ENCODE measurements at places on chromosomes 3 and 15.

- no peak for DNase-seq
These were observed 42.3 kb downstream of the IL20RB start for GRCh38 chr3:137000039-137000438.

- DNase-seq: no peak
These were observed 102.9 kb upstream of the BFSP2 start for GRCh38 chr3:133296981-133297380.

DNA sequence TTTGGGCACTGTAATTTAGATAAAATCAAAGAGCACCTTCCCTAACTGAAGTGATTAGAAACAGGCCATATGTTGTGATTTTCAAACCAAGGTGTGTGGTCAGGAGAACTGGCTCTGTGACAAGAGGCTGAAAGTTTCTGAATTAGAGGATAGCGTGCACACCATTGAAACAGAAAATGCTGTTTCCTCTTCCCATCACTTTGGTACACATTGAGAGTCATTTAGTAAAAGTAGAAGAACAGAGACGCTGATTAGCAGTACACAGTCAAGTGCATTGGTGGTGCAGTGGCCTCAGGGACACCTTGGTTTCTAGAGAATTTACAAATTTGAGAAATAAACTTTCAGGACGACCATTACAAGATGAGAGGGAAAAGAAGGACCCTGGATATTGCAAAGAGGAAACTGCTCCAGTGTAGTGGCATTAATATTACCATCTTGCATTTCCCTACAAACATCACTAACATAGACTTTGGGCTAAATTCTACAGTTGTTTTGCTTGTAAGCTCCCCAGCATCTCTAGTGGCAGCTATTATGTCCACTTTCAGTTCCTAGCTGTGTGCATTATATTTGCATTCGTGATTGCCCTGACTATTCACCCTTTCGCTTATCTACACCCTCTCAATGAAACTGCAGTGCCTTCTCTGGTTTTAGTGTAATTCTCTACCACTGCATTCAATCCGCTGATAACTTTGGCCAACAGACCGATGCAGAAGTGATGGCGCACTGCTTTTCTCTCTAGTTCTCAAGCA is 728.1 kb upstream of the GRM7 start:
- no peak for DNase-seq

DNA sequence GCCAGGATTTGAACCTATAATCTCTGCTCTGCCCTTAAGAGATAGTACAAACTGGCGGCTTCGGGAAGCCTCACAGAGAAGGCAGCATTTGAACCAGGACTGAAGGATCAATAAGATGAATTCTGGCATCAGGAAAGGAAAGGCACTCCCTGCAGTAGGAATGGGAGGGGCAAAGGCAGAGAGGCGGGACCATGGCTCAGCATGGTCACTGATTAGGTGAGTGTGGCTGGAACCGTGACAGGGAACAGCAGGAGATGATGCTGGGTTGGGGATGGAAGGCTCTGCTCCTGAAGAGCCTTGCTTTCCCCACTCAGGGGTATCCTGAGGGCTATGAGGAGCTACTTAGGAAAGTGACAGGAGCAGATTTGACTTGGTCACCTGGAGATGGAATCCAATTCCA is 158.5 kb downstream of the FEZF2 start:
- no peak for DNase-seq

GRCh38 chr3:135078283-135078682 is 283.2 kb downstream of the EPHB1 start:
- DNase-seq: no peak

GRCh38 chr3:140006331-140006730 is 71.3 kb downstream of the CLSTN2 start:
- DNase-seq: no peak

DNA sequence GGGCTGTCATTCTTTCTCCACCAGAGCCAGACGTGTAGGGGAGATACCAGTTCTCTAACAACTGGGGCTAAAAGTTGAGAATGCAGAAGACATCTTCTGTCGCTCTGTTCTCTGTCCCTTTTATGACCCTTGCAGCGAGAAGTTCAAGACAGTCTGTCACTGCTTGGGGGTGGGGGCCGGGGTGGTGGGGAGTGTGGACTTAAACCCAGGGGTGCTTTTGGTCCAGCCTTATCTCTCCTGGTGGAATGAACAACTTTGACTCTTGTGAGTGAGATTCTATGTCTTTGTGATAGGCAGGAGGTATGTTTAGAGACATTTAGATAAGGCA is 767 bp upstream of the APOD start:
- DNase-seq: no peak

DNA sequence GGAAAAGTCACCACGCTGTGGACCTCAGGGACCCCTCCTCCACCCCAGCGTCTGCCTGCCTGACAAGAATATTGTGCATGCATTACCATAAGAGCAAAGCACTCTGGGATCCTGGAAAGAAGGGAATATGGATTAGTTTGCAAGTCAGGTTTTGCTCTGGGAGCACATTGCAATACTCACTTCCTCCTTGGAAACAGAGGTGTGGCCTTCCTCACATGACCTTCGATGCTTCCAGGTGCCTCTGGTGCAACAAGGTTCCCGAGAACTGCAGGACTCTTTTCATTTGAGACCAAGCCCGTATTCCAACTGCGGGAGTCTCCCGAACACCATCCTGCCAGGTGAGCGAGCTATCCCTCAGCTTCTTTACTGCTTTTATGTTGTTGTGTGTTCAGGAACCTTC is 76.3 kb upstream of the BLM start:
- no peak for DNase-seq

DNA sequence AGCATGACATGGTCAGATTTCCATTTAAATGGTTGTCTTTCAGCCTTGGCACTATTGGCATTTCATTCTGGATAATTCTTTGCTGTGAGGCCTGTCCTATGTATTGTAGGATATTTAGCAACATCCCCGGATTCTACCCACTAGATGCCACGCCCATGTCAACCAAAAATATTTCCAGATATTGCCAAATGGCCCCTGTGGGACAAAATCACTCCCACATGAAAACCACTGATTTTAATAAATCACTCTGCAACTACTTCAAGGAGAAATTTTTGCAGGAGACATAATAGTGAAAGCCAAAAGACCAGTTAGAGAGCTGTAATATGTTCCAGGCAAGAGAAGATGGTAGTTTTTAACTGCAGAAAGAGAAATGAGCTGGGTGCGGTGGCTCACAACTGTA is 55.9 kb upstream of the RARB start:
- DNase-seq: no peak

GRCh38 chr15:76495487-76495886 is 158.9 kb downstream of the ISL2 start:
- DNase-seq: no peak

GRCh38 chr3:51391566-51392354 is 675 bp downstream of the RBM15B start:
- DNase-seq: peak; percentile 34

DNA sequence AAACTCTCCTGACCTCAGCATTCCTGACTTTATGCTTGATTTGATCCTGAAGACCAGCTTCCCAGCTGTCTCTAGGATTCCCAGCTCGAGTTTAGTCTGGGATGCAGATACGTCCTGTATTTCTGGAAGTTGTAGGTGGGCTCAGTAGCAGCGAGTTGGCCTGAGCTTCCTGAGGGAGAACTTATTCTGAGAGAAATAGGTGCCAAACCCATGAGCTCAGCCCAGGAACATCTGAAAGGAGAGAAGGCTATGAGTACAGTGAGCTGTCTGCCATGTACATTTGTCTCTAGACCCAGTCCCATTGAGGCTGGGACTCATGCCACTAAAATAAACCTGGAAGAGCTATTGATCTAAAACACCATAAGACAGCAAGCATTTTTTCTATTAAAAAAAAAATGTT is 36.6 kb upstream of the SLC9A9 start:
- DNase-seq: no peak

DNA sequence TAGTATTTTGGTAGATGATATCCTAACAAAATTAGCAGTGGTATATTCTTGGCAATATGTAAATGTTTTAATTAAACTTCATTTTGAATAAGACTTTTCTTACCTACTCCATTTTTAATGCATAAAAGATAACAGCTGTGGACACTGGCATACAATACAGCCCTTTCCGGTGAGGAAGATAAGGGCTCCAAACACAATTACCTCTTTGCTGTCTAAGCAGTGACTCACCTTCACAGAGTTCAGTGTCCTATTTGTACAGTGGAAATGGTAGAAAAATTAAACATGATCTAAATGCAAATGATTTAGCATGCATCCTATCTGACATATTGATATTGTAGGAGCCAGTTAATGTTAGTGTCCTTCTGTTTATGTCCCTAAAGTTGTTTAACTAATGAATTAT is 969.4 kb downstream of the PLOD2 start:
- DNase-seq: no peak

GRCh38 chr15:29749365-29750086 is 72.7 kb downstream of the TJP1 start:
- DNase-seq: no peak

DNA sequence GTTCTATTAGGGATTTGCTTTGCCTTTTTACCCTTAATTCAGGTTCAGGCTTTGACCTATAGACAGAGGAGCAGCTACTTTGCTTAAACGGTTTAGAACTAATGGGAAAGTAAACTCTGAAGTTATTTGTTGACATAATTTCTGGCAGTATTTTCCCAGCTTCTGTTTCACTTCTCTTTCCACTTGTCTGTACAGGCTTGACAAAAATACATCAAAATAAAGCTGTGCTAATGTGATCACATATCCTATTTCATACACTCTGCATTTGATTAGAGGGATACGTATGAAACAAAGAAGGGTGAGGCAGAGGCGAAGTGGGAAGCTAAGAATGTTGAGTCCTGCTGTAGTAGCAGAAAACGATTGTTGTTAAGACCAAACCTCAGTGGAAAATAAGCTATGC is 389.1 kb upstream of the RARB start:
- DNase-seq: no peak

- no peak for DNase-seq
These were observed 44.6 kb downstream of the TLE3 start for GRCh38 chr15:70053001-70053715.

DNA sequence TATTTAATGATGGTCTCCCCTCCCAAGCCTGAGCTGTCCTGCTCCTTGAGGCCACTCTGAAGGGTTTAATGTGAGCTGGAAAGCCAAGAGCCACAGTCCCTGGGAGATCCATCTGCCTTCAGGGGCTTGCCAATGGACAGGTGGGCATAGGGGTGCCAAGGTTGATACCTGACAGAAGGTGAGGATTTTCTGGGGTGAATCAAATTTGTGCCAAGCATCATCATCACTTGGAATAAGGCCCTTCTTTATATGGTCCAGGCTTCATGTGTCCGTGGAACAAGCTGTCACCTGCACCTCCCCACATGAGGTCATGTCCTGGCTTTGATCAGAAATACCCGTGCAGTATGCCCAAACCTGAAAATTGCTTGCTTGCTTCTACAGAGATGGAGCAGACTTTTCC is 71.9 kb upstream of the CTNNB1 start:
- DNase-seq: no peak

DNA sequence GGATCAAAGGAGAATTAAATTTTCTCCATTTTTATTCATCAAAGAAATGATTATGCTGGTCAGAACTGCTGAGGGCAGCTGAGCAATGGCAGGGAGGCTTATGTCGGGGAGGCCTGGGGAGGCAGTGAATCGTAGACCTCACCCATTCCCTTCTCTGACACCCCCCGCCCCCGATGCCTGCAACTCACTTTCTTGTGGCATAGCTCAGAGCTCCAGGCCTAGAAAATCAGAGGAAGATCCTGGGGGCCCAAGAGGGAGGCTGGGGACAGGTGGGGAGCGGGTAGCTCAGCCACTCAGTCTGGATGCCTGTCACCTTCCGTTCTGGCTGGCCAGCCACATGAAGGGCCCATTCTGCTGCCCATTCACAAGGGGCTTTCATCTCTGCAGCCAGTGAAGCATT is 1.1 kb upstream of the DNAH1 start:
- no peak for DNase-seq

GRCh38 chr3:16904423-16905417 is 20.0 kb downstream of the PLCL2 start:
- DNase-seq: no peak

Measured in urothelium cell line (cell line).